Stimulated activated CD8-positive, alpha-beta memory T cell treated with anti-CD3 and anti-CD28 coated beads, Interleukin-2, amount 100 ng/mL, for 48 hours (primary cell): ENCODE measurements at places on chromosomes 5 and 9.

GRCh38 chr5:61501971-61502370 is 169.9 kb downstream of the ZSWIM6 start:
- DNase-seq, result no peak

- DNase-seq, result no peak
These were observed 235.5 kb upstream of the TRIM32 start for GRCh38 chr9:116451500-116452115.

DNA sequence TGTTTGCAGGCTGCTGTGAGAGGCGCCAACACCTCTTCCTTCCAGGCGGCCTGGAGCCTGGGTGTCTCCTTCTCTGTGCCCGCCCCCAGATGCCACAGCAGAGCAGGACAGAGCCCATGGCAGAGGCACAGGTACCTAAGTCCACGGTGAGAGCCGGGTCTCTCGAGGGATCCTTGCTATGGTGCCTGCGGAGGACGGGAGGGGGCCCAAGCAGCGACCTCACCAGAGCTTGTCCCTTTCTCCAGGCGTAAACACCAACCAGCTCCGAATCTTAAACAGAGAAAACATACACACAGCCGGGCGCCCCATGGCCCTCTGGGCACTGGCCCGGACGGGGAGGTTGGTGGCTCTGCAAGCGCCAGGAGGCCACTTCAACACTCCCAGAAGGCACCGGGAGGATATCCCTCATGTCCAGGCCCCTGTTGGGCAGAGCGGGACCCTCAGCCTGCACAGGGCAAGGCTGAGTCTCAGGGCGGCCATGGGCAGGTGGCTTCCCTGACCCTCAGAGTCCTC is 11.8 kb downstream of the CCDC187 start:
- DNase-seq, result no peak

GRCh38 chr9:117917873-117918272 is 213.7 kb downstream of the TLR4 start:
- DNase-seq, result no peak

DNA sequence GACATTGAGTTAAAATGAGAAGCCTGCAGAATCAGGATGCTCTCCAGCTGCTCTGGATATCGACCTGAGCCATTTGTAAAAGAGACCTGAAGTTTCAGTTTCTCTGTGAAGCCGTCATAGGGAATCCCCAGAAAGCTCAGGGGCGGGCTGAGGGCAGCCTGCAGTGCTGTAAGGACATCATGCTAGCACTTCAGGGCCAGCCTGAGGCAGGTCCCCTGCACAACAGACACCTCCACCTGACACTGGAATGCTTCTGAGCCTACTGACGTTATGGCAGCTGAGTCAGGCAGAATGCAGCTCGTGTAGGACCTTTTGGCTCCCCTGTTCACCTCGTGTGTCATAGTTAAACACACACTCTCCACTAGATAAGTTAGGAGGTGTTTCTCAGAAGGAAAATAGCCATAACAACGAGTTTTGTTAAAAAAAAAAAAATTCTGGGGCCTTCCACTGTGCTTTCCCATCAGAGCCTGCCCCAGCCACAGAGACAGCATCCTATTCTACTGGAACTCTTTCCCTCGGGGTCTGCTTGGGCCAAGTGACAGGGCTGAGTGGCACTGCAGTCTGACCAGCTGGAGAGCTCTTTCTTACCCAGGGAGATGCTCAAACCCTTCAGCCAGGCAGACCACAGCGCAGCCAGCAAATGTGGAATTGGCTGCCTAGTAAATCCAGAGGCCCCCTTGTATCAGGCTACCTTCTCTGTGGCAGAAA is 354.9 kb downstream of the DIRAS2 start:
- DNase-seq, result no peak

- DNase-seq, result no peak
These were observed 40.4 kb downstream of the LPAR1 start for GRCh38 chr9:110997847-110998246.

DNA sequence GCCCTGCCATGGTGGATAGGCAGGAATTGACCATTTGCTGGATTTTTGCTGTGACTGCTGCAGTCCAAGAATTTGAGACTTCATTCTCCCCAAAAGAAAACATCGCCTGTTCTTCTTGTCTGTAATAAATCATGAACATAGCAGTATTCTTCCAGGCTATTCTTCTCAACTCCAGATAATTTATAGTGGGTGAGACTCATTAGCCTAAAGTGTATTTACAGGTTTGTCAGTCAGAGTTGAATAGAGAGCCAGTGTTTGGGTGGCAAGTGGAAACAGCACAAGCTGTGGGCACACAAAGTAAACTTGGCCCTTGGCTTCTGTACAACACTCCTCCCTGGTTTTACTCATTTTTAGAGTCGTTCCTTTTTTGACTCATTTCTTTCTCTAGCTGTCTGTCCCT is 128.2 kb upstream of the VCAN start:
- DNase-seq, result no peak

DNA sequence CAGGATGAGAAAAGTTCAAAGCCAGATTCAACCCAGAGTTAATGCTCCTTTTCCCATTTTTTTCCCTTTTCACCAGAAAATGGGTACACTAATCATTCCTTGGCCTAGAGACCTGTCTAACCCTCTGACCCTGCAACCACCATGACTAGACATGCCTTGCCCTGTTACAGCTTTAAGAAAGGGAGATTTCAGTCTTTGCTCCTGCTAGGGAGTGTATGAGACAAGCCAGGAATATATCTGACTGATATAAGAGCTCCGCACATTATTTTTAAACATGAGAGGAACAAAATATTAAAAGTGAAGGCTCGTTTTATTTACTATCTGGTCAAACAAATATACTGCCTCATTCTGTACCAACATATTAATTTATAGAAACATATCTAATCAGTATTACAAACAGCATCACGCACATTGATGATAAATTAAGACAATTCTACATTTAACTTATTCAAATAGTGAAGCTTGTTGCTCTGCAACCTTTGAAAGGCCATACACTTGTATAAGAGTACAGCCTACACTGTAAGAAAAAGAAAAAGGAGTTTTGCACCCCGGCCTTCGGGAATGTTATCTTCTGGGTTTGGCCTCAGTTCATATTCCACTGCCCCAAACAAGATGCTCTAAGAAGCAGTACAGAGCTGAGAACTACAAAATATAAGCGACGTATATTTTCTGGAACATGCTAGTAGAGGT is 132.7 kb downstream of the FBXL17 start:
- no peak for DNase-seq

GRCh38 chr5:3778000-3778550 is 182.4 kb downstream of the IRX1 start:
- DNase-seq, result no peak

GRCh38 chr9:110101531-110102161 is 106.3 kb downstream of the C9orf152 start:
- no peak for DNase-seq

- DNase-seq, result no peak
These were observed 647 bp upstream of the MEGF9 start for GRCh38 chr9:120714846-120715388.

- no peak for DNase-seq
These were observed 13.8 kb downstream of the ACO1 start for GRCh38 chr9:32398207-32398606.

DNA sequence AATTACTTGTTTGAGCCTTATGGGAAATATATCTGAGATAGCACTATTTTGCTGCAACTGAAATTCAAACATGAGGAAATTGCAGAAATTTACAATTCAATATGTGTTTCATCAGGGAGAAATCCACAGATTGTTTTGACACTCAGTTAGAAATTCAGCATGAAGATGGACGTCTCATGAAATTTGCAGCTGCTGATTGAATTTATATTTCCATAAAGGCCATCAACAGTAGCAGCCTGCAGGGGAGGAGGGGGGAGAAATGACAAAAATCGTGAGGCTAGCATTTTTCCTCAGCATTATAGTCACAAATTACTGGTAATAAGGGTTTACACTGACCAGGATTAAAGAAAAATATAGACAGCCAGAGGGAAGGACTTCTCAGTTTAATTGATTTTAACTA is 81.0 kb downstream of the NDUFAF2 start:
- DNase-seq, result no peak

GRCh38 chr5:113058269-113058668 is 81.7 kb downstream of the DCP2 start:
- no peak for DNase-seq
